ENCODE measurements at places on chromosomes 7 and 10.

DNA sequence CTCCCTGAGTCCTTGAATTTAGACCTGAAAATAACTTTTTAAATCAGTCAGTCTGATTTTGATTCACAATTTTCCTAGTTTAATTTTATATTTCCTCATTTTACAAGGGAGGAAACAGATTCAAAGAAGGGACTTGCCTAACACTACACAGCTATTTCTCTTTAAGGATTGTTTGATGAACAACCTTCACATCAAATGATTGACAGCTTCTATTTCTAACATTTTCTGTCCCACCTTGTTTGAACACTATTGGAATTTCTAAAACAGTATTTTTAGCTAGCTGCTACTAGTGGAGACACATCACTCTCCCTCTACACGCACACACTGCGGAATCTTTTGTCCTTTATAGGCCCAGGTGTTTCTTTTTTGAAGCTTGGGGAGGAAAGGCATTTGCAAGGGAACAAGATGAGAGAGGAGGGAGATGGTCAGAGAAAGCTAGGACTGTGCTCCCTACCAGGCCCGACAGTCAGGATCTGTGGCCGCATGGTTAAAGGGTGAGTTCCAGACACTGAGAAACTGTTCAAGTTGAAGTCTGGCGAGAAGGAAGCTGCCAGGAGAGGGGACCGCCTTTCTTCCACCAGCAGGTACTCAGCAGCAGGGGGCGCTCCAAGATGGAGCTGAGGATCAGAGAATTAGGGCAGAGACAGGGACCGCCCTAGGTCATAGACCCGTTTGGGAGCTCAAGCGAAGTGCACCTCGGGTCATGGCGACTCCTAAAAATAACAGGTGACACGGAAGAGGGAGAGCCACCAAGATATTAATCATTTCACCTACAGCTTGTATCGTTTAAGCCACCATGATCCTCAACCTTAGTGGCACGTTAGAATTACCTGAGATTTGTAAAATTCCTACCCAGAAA, 49.7 kb downstream of the DNAJC12 start:
- peak; percentile 2 for DNase-seq

DNA sequence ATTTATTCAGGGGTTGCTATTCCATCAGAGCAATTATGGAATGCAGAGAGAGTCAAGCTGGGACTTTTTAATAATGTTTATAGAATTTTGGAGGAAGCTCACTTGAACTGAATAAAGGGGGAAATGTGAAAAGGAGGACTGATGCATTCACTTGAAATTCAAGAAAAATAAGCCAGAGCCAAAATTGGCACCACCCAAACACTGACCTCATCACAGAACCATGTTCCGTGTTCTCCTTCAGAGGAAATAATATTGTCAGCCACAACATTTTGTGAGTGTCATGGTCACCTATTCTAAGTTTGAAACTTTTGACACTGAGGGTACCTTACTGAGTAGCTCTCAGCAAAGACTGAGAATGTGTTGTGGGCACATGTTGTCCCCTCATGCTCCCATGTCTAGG, 207.0 kb downstream of the ANK3 start:
- DNase-seq: no peak

DNA sequence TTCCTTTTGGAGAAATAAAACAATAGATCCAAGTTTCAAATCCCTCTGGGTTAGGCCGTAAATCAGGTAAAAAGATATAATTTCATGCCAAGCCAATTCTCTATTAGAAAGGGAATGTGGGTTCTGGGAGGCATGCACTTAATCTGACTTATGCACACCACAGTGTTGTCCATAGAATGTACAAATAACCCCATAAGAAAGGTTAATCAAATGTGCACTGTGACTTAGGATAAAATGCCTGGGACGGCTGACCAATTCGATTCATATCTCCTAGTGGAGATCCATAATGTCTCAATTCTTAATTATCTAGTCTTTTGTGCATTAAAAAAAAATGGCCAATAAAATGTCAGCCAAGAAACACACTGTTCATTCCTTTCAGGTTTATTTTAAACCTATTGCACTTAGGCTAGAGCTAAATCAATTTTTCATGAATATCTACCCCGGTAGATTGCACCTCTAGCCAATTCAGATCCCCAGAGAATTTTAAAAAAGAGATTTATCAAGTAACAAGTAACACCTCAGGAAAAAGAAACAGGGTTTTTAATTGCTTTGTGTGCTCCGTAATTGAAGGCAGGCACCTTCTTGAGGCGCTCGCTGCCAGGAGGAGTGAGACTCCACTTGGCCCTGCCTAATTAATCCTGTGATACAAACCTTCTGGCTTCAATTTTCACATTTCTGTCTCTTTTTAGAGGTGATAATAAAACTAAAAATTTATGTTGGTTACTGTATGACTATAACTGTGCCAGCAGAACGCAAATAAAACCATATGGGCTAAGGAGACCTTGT, 265.1 kb downstream of the ETV1 start:
- DNase-seq: no peak

GRCh38 chr7:4931943-4932342, 27.0 kb downstream of the MMD2 start:
- DNase-seq: peak; percentile 94

DNA sequence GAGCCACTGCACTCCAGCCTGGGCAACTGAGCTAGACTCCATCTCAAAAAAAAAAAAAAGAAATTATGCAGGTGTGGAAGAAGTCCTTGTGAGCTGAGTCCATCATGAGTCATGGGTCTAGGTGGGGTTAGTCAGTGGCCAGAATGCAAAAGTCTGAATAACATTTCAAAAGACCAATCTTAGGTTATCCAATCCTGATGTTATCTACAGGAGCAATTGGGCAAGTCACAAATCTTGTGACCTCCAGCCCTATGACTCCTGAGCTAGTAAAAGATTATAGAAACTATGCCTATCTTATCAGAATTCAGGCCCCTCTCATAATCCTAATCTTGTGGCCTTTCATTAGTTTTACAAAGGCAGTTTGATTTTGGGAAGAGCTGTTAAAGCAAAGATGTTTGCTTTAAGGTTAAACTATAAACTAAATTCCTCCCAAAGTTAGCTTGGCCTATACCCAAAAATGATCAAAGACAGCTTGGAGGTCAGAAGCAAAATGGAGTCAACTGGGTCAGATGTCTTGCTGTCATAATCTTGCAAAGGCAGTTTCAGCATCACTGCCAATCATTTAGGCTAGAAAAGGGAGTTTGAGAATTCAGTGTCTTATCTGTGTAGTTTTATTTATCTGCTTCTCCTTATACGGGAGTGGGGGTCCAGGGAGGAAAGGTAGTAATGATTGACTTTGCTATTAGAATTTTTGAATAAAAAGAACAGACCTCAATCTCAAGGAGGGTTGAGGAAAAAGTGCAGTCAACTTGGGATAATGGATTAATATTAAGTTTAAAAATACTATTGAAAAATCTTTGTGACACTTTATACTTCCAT, 71.2 kb upstream of the TRIM24 start:
- no peak for DNase-seq

- no peak for DNase-seq
Observed at GRCh38 chr7:117114272-117114671, 161.0 kb downstream of the ST7 start.

- no peak for DNase-seq
Observed at GRCh38 chr10:70192326-70192968, 22.1 kb upstream of the SAR1A start.

DNA sequence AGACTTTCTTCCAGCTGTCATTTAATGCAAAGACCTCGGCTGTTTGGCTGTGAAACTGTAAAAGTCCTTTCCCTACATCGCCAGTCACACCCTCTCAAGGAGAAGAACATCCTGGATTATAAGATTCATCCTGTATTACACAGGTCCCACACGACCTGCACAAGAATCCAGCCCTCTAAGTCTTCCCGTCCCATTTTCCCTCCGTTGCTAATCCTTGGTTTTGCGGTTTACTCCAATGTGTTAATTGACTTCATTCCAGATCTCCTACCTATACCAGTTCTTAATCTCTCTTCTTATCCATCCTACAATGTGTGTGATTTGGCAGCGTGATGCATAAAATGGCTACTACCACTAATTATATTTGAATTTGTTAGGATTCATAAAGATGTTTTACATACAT, 110.4 kb downstream of the COL28A1 start:
- DNase-seq: no peak

DNA sequence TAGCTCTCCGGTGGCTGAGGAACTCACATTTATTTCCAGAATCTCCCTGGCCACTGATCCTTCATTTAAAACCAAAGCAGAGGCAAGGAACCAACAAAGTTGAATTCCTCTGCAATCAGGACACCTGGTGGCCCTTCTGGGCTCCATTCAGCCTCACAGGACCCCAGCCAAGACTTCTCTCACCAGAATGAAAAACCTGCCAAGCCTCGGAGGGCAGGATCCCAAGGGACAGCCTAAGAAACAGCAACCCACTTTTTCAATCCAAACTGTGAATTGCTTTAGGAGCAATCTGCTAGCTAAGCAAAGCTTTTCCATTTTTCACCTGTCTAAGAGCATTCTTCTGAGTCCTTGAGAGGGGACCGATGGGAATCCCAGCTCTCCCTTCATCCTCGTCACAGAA, 34.6 kb downstream of the OAT start:
- no peak for DNase-seq

GRCh38 chr10:88366772-88367171, 216.3 kb downstream of the RNLS start:
- no peak for DNase-seq

DNA sequence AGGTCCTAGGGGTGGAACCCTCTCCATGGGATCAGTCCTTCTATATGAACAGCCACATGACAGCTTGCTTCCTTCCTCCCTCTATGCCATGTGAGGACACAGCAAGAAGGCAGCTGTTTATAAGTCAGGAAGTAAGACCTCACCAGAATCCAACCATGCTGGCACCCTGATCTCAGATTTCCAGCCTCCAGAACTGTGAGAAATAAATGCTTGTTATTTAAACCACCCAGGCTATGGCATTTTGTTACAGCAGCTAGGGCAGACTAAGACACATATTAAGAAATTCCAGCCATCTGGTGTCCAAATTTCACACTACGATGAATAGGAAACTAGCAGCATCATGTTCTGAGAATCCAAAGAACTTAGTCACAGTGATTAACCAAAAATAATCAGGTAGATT, 140.1 kb downstream of the ZFAND4 start:
- no peak for DNase-seq

DNA sequence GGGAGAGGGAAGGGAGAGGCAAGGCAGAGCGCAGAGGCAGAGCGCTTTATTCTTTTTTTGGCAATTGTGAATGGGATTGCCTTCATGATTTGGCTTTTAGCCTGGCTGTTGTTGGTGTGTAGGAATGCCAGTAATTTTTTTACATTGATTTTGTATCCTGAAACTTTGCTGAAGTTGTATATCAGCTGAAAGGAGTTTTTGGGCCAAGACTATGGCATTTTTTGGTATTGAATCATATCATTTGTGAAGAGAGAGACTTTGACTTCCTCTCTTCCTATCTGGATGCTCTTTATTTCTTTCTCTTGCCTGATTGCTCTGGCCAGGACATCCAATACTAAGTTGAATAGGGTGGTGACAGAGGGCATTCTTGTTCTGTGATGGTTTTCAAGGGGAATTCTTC, 291.3 kb downstream of the REEP3 start:
- DNase-seq: no peak

GRCh38 chr7:22326181-22326580, 30.8 kb downstream of the RAPGEF5 start:
- no peak for DNase-seq

- no peak for DNase-seq
Observed at GRCh38 chr10:97738616-97739015, 1.7 kb downstream of the ZFYVE27 start.

GRCh38 chr7:79702116-79702515, 248.6 kb upstream of the MAGI2 start:
- DNase-seq: no peak

DNA sequence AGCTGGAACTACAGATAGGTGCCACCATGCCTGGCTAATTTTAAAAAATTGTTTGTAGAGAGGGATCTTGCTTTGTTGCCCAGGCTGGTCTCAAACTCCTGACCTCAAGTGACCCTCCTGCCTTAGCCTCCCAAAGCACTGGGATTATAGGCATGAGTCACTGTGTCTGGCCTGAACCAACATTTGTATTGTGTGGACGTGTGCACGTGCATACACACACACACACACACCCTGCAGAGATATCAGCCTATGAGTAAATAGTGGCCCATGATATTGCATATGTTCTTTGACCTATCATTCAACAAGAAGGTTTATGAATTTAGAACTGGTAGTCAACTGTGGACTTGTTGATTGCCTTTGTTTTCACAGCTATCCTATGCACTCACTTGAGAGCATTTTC, 161.6 kb downstream of the BAMBI start:
- DNase-seq: no peak

DNA sequence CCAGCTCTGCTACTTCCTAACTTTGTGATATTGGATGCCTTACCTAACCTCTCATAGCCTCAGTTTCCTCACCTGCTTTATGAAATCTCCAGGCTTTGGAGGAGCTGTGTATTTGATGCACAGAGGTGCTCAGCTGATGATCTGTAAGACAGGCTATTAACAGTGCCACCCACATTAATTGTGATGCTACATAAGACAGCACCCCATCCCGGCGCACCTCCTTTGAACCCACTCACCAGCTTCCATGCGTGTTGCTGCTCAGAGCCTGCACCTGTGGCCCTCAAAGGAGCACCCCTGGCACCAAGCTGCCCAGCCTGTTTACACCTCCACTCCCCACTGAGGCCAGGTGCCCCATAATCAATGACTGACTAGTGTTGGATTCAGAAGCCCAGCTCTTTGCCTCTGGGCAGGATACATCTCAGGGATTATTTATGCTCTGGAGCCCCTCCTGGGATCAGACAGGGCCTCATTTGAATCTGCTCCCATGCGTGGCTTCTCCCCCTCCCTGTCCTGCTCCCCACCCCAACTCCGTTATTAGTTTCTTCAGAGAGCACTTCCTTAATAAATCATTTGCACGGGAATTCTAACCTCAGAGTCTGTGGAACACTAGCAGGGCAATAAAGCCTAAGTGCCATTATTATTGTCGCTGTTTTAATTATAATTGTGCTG, 87.7 kb downstream of the GFRA1 start:
- DNase-seq: no peak

- DNase-seq: no peak
Observed at GRCh38 chr7:89994483-89994882, 159.8 kb upstream of the STEAP1 start.

- DNase-seq: no peak
Observed at GRCh38 chr10:70893227-70894006, 5.1 kb upstream of the PCBD1 start.

- DNase-seq: no peak
Observed at GRCh38 chr7:79922894-79923293, 211.7 kb upstream of the GNAI1 start.

- DNase-seq: no peak
Observed at GRCh38 chr10:130924138-130924819, 387.2 kb downstream of the TCERG1L start.

- DNase-seq: no peak
Observed at GRCh38 chr10:110269374-110270318, 35.1 kb downstream of the SMNDC1 start.

- no peak for DNase-seq
Observed at GRCh38 chr7:25180592-25180923, 47.7 kb downstream of the NPVF start.

DNA sequence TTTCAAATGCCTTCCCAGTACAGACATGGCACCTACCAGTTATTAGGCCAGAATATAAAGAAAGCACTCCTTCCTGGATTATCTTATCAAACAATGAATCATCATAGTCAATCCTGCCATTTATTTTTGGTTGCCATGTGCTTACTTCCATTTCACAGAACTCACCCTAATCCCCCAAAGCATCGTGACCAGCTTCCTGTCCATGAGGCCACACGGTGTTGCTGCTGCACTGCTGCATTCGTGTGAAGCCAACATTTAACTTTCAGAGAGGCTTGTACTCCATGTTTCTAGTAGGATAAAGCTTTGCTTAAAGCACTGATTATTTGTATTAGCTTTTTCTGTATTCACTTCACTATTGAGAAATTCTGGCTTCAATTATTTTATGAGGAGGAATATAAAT, 14.4 kb downstream of the COL28A1 start:
- no peak for DNase-seq

All from hypothalamus (tissue), 51 donors.